ENCODE measurements at places on chromosomes 2 and 18. TPM values are rescaled to one million over a fixed set of nuclear protein-coding genes. Genes with fewer than 3 reads are reported as not detected.

SETBP1 gene
- total RNA-seq: 0.89 TPM

FAM98A gene
- 55.5 TPM for total RNA-seq

HOXD11 gene
- 6.6 TPM for total RNA-seq

PLA2R1 gene
- total RNA-seq: 5.1 TPM

DUSP2 gene
- 3.5 TPM for total RNA-seq

LIMS3 gene
- total RNA-seq: 1.6 TPM

SCN9A gene
- 15.2 TPM for total RNA-seq

KLHL14 gene
- not detected for total RNA-seq

ASXL3 gene
- total RNA-seq: not detected

LYG2 gene
- total RNA-seq: not detected

PCARE gene
- not detected for total RNA-seq

CCDC148 gene
- total RNA-seq: not detected

ACKR3 gene
- not detected for total RNA-seq

SF3B6 gene
- 155 TPM for total RNA-seq

SRD5A2 gene
- total RNA-seq: not detected

SH3BP4 gene
- total RNA-seq: 51.2 TPM

SNTG2 gene
- total RNA-seq: not detected

SKOR2 gene
- total RNA-seq: not detected

CNOT9 gene
- total RNA-seq: 58.8 TPM

CAPN14 gene
- under 0.01 TPM for total RNA-seq

FABP1 gene
- total RNA-seq: not detected

CABYR gene
- 4.0 TPM for total RNA-seq

ZNF804A gene
- total RNA-seq: 3.9 TPM

Measured in myometrial cell (primary cell).